ENCODE measurements at places on chromosomes 7 and 10.

- no peak for DNase-seq
Observed at GRCh38 chr7:81005254-81005653, 86.4 kb upstream of the SEMA3C start.

DNA sequence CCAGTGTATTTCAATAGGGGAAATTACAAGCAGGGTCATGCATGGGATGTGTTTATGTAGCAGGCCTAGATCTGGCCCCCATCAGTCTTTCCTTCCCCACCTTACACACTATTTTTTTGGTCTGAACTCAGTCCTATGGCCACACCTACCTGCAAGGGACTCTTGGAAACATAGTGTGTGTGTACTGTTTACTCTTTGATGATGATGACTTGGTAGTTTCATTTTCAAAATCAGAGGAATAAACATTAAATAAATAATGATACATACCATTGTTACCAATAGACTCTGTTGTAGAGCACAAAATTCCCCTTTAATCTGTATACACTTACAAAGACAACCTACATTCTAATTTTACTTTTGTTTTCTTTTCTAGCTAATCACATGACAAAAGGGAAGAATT, 191.0 kb downstream of the ZEB1 start:
- DNase-seq: no peak

DNA sequence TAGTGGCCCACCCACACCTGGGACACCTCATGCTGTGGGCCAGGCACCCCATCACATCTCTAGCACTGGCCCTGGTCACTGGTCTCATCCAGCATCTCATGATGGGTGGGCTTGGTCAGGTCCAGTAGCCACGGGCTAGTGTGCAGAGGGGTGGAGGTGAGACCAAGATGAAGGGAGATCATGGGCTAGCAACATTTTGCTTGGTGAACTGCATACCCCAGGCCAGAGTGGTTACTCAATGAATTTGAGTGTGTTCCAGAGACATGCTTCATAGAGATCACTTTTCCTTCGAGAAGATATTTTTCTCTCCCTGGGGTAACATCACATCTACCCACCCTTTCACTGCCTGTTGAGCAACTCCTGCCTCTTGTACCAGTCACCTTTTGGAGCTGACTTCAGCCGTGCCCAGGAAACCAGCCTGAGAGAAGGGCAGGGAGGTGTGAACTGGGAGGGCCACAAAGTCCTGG, 44.2 kb downstream of the MINDY4 start:
- DNase-seq: no peak

GRCh38 chr10:51510231-51510630, 189.2 kb downstream of the CSTF2T start:
- no peak for DNase-seq

GRCh38 chr7:146057958-146058357, 58.6 kb upstream of the CNTNAP2 start:
- DNase-seq: no peak

- DNase-seq: no peak
Observed at GRCh38 chr7:87735360-87735759, 107.2 kb downstream of the RUNDC3B start.

DNA sequence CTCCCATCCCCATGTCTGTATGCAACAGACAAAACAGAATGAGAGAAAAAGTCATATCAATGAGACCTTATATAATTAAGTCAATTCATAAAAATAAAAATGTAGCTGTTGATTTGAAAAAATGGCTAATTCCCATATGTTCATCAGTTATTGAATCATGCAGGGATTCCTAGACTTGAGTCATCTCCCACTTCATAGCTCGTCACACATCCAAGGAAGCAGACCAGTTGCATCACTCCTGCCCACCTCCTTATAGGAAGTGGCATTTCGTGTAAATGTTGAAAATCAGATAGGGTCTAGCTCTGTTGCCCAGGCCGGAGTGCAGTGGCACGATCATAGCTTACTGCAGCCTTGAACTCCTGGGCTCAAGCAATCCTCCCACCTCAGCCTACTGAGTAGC, 56.1 kb upstream of the SH2B2 start:
- DNase-seq: no peak

DNA sequence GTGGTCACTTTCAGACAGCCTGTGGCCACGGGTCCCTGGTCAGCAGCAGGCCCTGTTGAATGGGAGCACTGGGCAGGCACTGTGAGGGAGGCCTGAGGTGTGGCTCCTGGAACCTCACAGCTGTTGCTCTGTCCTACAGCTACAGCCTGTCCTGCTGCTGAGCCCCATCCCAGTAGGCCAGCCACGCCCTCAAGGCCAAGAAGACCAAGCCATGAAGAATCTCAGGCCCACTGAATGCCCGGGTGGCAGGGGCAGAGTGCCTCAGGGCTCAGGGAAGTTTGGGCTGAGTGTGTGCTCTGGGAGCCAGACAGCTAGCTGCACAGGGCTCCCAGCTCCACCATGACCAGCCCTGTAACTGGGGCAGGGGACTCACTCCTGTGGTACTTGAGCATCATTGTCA, 363.5 kb upstream of the NUPR2 start:
- no peak for DNase-seq

DNA sequence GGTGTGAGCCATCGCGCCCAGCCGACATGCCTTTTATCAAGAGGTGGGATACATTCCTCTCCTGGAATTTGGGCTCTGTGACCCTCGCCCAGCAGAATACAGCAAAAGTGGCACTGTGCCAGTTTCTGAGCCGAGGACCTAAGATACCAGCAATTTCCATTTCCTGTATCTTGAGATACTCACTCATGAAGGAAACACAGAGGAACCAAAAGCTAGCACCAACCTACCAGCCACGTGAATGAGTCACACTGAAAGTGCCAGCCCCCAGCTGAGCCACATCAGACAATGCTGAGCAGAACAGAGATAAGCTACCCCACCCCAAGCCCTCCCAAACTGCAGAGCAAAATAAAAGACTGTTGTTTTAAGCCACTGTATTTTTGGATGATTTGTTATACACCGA, 56.3 kb downstream of the CACUL1 start:
- DNase-seq: peak; percentile 97

- no peak for DNase-seq
Observed at GRCh38 chr10:30770816-30771215, 141.3 kb upstream of the LYZL2 start.

- no peak for DNase-seq
Observed at GRCh38 chr10:80542652-80543318, 5.1 kb downstream of the SH2D4B start.

- DNase-seq: peak; percentile 67
Observed at GRCh38 chr10:48289501-48290238, 15.2 kb upstream of the FRMPD2 start.

- DNase-seq: no peak
Observed at GRCh38 chr7:70640266-70640833, 491.6 kb upstream of the GALNT17 start.

DNA sequence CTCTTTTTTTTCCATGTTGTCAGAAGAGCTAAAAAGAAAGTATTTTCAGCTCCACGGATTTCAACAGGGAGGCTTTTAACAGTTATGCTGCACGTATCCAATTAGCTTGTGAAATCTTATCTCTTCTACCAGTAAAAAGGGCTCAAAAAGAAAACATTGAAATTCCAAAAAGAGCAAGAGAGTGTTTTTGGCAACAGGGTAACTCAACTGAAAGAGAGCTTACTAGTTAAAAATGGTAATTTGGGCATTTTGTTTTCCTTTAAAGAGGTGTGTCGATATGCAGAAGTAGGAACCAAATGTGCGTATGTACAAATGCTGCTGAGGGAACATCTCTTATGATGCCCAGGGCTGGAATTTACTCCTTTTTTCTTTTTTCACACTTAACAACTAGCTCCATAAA, 292.8 kb downstream of the PRKG1 start:
- no peak for DNase-seq

DNA sequence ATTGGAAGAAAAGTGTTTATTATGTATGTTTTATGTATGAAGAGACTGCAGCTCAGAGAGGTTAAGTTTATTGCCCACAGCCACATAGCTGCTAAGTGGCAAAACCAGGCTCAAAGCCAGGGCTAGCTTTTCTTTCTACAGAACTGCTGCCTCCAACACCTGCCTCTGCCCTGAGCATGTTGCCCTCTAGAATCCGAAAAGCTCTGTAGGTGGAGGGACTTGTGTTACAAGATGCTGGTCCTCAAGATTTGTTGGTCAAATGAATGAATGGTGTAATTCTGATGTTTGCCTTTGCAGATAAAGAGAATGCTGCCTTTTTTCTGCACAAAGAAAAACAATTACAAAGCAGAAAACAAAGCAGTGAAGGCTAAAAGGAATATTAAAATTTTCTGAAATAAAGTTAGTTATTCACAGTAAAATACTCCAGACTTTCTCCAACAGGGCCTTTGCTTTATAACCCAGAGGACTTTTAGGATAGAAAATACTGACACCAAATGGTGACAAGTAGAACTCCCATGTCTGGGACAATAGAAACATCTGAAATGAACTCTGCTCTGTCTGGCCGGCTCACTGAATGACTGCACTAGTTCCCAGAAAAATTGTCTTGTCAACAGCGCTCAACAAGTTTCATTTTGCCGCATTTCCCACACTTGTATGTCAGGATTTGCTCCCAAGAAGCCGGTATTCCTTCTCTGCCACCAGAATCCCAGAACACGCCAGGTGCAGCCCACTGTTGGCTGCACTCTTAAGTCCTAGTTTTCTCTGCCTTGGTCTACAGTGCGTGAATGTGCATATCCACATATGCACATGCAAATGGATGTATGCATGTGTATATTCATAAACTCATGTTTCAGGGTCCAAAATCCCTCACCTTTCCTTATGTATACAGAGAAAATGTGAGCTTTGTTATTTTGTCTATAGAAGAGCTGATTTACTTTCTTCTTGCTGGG, 11.0 kb upstream of the DNTT start:
- peak; percentile 76 for DNase-seq

DNA sequence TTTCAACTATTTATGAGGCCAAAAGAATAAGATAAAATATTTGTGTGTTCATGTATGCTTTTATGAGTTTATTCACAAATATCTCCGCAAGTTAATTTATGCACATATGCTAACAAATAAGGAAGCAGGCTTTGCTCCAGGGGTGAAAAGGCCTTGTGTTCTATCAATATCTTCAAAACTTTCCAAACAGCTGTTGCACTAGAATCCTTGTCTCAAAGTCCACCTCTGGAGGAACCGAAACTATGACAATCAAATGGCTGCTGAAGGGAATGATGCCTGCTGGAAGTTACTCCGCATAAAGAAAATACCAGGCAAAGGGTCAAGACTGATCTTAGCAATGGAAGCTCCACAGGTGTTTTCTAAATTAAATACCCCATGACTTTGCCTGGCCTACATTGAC, 145.0 kb upstream of the GHITM start:
- no peak for DNase-seq

DNA sequence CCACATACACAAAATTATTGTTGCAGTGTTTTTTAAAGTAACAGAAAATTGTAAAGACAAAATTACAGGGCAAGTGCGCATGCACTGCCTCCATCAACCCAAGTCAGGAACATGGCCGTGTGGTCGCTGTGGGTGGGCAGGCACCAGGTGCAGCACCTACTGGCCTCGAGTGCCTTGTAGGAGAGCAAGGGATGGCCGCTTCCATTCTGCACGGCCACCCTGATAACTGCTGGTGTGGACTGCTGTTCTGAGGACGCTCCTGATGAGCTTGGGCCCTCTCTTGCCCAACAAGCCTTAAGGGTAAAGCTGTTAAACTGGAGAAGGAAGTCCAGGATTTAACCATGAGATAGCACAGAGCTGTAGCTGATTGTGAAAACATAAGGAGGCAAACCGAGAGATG, 124.6 kb upstream of the PPP1R9A start:
- DNase-seq: no peak

- DNase-seq: peak; percentile 71
Observed at GRCh38 chr10:132685101-132685891, 100.7 kb downstream of the NKX6-2 start.

DNA sequence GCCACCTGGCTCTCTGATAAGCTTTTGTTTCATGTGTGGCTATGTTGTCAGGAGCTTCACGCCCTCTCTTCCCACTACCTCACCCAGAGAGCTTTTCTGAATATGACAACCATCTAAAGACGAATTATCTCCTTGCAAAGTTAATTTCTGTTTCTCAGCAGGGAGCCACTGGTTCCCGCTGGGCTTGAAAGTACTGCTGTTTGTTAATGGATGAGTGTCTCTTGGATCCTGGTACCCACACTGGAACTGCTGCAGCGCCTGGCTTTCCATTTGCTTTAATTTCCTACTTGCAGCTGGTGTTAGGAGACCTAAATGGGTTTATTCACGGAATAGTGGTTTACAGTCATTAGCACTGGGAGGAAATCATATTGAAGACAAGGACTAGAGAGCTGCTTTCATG, 267.9 kb upstream of the LRGUK start:
- DNase-seq: no peak

DNA sequence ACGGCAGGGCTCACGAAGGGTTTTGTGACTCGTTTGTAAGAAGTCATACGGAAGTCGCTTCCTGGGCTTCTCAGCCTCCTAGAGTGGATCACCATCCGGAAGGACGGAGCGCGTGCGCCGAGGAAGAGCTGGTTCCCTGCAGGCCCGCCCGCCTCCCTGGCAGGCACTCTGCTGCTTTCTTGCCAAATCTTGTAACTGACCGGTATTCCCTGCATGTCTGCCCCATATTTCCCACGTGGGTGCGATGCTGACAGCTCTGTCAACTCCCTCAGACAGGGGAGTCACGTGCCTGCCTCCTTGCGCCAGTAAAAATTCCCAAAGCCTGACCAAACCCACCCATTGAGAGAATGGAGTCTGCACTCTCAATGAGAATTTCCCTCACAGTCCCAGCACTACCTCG, 12.7 kb downstream of the SHH start:
- DNase-seq: no peak

DNA sequence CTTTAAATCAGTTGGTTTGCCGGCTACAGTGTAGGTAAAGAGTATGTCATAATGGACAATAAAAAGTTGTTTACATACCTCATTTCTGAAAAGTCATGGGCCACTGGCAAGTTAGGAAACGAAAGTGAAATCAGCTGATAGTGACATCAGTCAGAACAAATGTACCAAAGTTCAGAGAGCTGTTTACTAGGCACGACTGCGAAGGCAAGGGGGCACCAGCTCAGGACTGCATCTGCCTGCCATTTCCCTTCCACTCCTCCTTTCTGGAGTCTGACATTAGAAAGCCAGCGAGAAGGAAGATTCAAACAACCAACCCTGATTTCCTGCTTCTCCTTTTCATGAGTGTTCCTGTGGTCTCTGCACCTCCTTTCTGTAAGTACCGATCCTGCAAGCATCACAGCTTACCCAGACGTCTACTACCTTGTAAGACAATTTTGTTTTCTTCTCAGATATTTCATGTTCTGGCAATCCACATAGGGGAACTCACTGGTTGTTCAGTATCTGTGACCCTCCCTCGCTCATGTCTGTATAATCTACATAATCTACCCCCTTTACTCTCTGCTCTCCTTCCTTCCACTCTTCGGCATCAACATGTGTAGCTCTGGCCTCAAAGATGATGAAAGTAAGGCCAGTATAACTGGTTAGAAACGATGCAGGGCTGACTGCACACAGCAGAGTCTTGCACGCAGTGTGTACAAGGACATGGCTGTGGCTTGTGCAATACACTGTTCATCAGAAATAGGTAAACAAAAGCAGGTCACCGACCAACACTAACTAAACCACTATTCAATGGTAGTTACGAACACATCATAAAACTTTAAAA, at the start of gene TMEM140:
Gene TMEM140, plus strand, starts transcription at position 174 of the 823 bp plus-strand sequence. CDS start 16,370 bp downstream, outside the sequence.
- DNase-seq: peak; percentile 76

- DNase-seq: peak; percentile 38
Observed at GRCh38 chr7:106590209-106590816, 70.6 kb downstream of the CCDC71L start.

Measured in hematopoietic multipotent progenitor cell treated with erythropoietin and hydrocortisone succinate and interleukin-3 and kit ligand, for 4 days (in vitro differentiated cells).